Foreskin melanocyte (primary cell): ENCODE measurements at places on chromosomes 4 and X.

GRCh38 chr4:171448919-171449481, 364.2 kb upstream of the GALNTL6 start:
- no peak for DNase-seq

DNA sequence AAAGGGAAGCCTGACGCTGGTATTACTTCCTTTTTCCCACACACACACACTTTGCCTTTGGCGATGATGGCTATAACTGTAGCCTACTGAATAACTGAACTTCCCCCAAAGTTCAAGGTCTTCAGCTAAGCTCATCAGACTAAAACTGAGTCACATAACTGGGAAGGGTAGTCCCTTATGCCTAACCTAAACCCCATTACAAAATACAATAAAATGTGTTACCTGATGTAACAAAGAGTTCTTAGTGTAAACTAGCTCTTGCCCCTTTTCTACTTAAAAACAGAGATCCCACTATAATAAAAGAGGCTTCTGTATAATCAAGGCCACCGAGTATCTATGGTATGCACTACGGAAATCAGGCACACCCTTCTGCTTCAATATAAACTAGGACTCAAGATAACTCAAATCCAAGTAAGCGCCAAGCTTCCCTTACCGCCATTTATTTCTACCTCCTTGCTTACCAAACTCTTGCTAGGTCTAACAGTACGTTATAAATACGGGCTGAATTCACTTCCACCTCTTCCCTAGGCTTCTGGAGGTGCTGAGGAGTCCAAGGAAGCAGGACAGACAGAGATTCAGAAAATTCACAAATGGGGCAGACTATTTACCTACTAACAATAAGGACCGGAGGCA, 2.4 kb downstream of the OTUD4 start:
- peak; percentile 72 for DNase-seq

- no peak for DNase-seq
These were observed 114.0 kb upstream of the INPP4B start for GRCh38 chr4:142960126-142960525.

DNA sequence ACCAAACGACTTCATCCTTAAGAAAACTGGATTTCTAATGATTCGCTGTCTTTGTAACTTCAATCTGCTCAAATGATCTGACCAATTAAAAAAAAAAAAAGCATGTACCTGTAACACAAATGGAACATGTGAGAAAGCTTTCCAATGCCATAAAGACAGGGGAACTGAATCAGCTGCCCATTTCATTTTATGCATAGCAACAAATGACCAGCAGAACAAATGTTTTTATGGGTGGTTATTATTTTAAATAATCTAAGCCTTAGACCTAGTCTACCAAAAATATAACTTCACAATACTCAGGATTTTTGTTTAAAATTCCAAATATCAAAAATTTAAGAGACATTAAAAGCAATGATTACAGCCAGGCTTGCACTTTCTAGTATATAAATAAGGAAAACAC, 145.7 kb downstream of the NR3C2 start:
- no peak for DNase-seq

DNA sequence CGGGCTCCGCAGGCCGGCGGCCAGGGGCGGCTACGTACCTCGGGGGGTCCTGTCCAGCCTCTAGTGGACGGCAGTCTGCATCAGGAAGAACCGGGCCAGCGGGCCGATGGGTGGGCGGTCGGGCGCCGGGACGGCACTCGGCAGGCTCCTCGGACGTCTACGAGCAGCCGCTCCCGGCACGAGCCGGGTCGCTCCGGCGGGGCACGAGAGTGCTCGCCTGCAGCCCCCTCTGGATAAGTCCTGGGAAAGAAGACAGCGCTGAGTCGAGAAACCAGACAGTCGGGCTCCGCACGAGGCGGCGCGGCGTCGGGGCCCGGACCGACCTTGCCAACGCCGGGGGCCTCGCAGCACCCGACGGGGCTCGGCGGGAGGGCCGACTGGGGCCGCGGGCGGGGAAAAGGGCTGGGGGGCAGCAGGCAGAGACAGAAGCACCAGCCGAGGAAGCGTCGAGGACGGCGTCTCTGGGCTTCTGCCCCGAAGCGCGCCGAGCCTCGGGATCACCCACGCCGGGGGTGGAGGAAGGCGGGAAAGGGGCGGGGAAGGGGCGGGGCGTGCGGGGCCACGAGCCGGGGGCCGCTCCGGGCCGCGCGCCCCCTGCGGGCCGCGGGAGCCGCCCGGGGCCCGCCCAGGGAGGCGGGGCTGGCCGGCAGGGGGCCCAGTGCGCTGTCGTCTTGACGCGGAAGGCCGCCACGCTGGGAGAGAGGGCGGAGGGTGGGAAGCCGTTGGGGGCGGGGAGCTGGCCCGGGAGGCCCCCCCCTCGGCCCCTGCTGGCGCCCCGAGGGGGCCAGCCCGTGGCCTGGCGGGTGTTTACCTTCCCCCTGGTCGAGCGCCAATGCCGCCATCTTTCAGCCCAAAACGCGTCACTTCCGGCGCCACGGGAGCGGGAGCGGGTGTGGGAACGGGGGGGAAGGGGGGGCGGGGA, 1.9 kb downstream of the KLHL15 start:
- peak; percentile 72 for DNase-seq

GRCh38 chr4:94757192-94758140, at the start of gene BMPR1B:
BMPR1B (plus strand) TSS chr4:94757955; CDS start chr4:95104425, 346,470 bp downstream.
- DNase-seq = peak; percentile 66

GRCh38 chr4:7389719-7390118, 45.0 kb downstream of the PSAPL1 start:
- DNase-seq = no peak

DNA sequence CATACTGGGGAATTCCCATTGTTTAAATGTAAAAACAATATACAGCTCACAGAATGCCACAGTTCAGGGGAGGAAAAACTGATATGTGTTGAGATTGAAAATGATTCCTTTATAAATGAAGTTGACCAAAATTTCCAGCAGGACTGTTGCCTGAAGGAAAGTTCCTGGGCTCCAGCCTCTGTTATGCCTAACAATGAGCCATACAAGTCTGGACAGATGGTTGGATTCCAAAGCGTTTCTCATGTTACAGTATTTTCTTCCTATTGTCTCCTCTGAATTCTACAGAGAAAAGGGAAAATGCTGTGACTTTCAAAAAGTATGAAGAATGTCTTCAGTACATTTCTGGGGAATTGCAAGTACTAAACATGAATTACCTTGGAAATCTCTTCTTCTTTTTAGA, 73.3 kb downstream of the ALPK1 start:
- peak; percentile 68 for DNase-seq

DNA sequence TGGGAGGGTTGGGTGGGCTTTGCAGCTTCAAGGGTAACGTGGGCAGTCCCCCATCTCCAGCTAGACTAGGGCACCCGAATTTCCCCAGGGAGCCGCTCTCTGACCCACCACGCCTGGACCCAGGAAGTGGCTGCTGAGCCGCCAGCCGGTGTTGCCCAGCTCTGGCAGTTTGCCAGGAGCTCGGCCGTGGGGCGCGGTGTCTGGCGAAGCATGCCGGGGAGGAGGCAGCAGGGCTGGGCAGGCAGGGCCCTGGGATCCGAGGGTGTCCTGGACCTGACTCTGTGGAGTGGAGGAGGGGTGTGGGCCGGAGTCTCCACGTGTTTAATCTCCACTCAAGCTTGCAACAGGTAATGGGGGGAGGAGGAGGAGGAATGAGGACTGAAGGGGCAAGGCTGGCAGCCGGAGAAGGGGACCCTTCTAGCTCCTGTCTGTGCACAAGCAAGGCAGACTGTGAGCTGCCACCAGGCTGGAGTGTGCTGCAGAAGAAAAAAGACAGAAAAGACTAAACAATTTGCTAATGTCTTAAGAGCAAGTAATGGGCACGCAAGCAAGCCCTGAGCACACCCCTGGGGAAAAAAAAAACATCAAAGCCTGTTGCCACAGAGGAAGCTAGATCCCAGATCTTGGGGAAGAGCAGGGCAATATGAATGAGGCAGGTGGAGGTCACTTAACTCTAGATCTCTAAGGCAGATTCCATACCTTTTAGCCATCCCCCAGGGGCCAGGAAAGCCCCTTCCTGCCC, 2.4 kb downstream of the LONRF3 start:
- no peak for DNase-seq

DNA sequence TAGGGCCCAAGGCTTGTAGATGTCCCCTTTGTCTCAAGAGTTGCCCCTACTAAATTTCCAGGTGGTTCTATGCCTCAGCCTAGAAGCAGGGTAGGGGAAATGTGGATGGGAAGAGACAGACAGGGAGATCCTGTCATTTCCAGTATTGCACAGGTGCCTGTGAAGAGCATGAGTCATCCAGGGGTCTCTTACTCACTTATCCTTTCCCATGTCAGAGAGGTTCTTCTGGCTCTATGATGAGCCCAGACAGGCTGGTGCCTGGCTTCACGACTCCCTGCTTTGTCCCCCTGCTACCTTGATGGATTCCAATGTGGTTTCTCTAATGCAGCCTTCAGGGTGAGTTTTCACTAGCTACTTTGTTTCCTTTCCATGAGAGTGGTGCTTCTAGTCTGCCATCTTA, 35.2 kb upstream of the DDX60 start:
- DNase-seq = no peak

DNA sequence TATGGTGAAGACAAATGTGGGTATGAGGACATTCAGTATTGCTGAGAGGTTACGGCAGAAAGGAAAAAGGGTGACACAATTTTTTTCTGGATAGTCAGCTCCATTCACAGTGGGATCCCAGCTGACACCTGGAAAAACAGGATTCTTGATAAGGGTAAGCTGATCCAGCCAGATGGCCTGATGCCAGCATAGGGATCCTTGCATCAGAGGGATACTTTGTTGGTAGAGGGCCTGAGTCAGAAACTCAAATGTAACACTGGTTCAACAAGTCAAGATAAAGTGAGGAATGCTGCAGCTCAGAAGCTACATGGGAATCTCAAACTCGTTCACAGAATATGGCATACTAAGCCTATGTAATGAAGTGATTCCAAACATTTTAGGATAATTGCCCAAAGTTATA, 726.7 kb downstream of the C4orf33 start:
- no peak for DNase-seq

DNA sequence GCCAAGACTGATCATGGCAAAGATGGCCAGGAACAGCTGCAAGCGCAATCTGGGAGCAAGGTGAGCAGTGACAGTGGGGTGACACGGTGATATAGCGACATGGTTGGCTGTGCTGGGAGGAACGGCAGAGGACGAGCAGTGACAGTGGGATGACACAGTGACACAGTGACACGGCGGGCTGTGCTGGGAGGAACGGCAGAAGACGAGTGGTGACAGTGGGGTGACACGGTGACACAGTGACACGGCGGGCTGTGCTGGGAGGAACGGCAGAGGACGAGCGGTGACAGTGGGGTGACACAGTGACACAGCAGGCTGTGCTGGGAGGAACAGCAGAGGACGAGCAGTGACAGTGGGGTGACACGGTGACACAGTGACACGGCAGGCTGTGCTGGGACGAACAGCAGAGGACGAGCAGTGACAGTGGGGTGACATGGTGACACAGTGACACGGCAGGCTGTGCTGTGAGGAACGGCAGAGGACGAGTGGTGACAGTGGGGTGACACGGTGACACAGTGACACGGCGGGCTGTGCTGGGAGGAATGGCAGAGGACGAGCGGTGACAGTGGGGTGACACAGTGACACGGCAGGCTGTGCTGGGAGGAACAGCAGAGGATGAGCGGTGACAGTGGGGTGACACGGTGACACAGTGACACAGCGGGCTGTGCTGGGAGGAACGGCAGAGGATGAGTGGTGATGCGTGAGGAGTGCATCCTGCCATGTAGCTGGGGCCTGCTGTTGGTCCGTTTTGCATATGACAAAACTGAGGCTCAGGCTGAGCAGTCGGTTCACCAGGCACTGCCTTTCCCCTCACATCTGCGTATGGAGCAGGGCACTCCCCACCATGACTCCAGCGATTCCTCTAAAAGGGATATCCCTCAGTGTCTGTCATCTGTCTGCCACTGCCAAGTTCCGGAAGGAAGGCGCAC, 36.0 kb upstream of the MXD4 start:
- no peak for DNase-seq

DNA sequence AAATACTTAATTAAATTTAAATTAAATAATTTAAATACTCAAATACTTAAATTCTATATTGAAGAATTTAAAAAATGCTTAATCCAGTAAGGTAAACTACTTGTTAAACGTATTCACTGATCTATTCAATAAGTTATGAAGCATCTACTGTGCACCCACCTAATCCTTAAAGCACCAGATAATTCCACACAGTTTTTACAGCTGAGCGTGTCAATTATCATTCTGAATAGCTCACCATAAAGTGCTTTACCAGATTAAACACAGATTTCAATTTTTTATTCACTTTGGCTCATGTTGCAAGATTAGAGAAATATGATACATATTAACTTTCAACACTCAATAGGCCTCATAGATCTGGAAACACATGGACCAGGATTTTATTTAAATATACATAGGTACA, 79.2 kb upstream of the DDIT4L start:
- DNase-seq = no peak

DNA sequence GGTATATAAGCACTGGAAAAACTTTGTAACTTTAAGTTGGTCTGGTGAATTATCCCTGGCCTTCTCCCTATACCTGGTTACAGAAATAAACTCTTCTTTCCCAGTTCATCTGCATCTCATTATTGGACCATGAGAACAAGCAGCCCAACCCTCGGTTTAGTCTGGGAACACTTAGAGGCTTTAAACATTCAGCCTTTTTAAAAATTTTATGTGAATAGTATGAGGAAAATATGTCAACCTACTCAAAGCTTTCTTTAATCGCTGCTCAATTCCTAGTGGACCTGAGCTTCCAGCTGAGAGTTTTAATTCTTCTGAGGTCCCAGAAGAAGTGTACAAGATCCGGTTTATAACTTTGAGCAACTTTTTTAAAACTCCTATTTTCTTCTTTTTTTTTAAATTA, 358.6 kb upstream of the NOCT start:
- no peak for DNase-seq
